NCI-H1092 (cell line): ENCODE measurements at places on chromosomes 5 and 9.

DNA sequence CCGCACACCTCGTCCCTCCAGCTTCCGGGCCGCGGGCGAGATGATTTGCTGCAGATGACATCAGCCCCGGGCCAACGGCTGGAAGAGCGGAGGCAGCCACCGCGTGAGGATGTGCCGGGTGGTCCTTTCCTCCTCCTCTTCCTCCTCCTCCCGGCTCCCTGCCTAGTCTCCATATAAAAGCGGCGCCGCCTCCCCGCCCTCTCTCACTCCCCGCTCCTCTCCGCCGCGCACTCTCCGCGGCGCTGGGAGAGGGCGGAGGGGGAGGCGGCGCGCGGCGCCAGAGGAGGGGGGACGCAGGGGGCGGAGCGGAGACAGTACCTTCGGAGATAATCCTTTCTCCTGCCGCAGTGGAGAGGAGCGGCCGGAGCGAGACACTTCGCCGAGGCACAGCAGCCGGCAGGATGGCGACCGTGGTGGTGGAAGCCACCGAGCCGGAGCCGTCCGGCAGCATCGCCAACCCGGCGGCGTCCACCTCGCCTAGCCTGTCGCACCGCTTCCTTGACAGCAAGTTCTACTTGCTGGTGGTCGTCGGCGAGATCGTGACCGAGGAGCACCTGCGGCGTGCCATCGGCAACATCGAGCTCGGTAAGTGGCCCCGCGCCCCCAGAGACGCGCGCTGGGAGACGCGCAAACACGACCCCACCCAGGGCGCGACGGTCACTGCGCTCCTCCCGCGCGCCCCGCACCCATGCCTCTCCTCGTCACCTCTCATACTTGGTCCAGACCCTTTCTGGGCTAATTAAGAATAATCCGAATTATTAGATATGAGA lies at the start of gene MAP1B:
MAP1B (plus strand) TSS at position 345 of the 770 bp plus-strand sequence; CDS start at position 402, 57 bp downstream.
- peak; percentile 78 for DNase-seq

DNA sequence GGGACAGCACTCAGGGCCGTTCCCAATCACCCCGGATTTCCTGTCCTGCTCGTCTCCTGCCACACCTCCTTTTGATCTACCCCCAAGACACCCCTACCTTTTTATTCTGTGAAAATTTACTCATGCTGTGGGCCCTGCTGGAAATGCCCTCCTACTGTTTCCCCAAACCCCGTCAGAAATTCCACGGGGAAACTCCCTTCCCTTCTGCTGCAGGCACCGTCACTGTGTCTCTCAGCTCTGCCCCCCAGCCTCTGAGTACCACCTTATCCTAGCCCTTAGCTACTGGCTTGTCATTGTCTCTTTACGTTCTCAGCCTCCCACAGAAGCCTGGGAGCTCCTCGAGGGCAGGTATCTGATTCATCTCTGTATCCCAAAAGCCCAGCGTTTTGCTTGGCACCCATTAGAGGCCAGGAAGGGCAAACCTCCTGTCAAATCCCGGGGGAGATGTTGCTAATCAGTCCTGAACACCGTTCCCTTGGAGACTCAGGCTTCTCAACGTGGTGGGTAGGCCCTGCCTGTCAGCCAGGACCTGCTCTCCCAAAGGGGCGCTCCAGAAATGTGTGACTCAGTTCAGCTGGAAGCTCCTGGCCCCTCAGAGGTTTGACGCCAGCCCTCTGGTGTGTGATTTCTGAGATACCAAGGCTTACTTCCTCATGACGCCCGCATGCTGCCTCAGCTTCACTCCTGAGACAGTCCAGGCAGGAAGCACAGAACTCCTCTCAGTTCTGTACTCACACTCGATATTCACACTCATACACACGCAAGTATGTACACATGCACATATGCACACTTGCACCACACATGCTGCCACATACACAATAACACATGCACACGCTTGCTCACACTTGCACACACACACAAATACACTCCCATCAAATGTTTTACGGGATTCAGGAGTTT lies 50.7 kb upstream of the GRHPR start:
- DNase-seq = peak; percentile 12

DNA sequence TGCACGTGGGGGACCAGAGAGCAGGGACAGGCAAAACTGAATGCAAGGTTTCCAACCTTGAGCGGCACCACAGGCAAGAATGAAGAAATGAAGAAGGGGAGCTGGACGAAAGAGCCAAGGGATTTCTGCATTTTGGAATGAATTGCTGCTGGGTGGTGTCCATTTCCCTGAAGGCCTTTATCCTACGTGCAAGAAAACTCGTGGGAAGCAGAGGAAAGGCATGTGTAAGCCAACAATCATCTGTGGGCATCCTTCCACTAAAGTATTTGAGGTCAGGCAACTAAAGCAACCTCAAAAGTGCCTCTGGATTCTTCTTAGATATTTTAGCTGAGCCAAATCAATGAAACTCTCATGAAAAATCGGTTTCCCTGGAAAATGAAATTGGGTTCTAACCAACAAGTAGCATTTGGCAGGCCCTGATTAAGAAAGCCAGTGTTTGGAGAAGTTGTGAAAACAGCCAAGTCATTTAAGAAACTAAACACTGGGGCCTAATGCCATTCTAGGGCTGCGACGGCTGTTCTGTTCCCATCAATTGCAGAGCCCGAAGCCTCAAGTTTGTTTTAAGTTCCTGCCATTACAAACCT lies 4.7 kb upstream of the TGFBI start:
- no peak for DNase-seq

GRCh38 chr9:112377684-112378327 lies 2.1 kb upstream of the HSDL2 start:
- no peak for DNase-seq

GRCh38 chr9:101478444-101478843 lies 42.9 kb upstream of the ALDOB start:
- no peak for DNase-seq

DNA sequence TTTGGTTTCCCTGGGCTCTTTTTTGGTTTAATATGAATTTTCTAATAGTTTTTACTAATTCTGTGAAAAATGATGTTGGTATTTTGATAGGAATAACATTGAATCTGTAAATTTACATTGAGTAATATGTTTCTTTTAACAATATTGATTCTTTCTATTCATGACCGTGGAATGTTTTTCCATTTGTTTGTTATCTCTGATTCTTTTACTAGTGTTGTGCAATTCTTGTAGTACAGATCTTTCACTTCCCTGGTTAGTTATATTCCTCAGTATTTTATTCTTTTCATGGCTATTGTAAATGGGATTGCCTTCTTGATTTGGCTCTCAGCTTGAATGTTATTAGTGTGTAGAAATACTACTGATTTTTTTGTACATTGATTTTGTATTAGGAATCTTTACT lies 137.9 kb downstream of the PRR16 start:
- DNase-seq = no peak

DNA sequence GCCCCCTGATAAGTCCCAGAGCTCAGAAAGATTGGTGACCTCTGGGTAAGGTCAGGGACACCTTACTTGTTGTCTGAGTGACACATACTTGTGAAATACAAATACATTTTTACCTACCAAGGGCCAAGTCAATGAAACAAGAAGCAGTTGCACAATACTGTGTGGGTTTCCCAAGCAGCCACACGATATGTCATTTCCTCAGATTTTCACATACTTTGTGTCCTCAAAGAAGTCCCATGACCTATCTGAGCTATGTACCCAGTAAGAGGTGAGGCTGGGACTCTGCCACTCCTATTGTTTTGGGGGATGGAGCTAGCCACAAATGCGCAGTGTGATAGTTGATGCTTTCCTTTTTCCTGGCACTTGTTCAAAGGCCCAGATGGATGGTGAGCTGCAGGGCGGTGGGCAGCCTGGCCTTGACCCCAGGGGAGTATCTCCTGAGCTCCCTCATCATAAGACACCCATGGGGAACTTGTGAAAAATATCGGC lies 4.8 kb upstream of the SLC25A51 start:
- DNase-seq = no peak

GRCh38 chr5:34551911-34552433 lies 104.2 kb upstream of the RAI14 start:
- DNase-seq = no peak

GRCh38 chr5:40995801-40996586 lies 75.1 kb downstream of the MROH2B start:
- no peak for DNase-seq

DNA sequence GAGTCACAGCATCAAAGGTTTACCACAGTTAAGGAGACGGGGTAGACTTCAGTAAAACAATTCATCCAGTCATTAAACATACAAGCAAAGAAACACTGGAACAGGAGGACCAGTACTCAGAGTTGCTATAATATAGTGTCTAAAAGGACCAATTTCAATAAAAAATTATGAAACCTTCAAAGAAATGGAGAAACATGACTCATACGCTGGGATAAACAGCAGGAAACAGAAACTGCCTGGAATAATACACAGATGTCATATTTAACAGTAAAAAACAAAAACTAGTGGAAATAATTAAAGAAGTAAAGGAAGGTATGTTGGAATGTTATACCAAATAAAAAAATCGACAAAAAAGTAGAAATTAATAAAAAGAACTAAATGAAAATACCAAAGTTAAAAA lies 1075.9 kb downstream of the NR2F1-AS1 start:
- no peak for DNase-seq

GRCh38 chr9:23079798-23080197 lies 633.2 kb downstream of the DMRTA1 start:
- no peak for DNase-seq
